ENCODE measurements at places on chromosomes 4 and X.

DNA sequence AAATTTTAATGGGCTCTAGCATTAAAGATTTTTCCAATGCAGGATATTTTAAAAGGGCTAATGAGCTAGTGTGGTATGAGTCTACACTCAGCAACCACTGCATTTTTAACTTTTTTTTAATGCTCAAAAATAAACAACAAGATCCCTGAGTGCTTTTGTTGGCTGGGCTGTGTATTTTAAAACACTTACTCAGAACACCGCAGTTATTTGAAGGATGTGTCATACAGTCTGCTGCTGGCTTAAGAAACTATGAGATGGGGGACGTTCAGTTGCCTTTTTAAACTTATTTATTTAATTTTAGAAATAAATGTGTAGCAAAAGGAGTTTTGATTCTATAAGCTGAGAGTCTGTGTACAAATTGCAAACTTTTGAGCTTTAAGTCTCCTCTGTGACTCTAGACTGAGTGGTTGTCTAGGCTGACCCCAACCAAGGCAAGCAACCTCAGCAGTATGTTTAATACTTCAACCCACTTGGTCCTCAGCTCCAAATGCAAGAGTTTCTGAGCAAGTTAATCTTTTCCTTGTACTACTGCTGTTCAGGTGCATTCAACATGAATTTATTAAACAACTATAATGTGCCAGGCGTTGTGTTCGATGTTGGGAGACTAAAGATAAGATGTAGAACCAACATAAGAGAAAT lies 278.6 kb upstream of the DIPK2B start:
- DNase-seq = no peak

- no peak for DNase-seq
Observed at GRCh38 chrX:12996934-12997435, 22.1 kb downstream of the TMSB4X start.

GRCh38 chr4:16692046-16692445 lies 206.4 kb downstream of the LDB2 start:
- no peak for DNase-seq

DNA sequence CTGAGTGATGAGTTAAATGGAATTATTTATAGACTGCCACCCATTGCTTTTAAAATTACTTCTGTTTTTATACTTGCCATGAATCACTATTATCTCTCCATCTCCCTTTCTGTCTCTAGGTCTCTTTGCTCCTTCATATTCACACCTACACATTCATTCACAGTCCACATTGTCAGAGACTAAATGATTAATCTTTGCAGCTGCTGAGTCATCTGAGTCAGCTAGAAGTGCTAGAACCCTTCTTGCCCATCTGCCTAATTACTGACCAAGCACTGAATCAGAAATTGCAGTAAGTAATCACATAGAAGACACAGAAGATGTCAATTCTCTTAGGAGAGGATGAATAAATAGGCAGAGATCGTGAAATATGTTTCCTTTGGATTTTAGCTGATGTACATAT lies 31.6 kb upstream of the RPS6KA6 start:
- no peak for DNase-seq

GRCh38 chr4:80141543-80141942 lies 55.8 kb upstream of the PRDM8 start:
- no peak for DNase-seq

DNA sequence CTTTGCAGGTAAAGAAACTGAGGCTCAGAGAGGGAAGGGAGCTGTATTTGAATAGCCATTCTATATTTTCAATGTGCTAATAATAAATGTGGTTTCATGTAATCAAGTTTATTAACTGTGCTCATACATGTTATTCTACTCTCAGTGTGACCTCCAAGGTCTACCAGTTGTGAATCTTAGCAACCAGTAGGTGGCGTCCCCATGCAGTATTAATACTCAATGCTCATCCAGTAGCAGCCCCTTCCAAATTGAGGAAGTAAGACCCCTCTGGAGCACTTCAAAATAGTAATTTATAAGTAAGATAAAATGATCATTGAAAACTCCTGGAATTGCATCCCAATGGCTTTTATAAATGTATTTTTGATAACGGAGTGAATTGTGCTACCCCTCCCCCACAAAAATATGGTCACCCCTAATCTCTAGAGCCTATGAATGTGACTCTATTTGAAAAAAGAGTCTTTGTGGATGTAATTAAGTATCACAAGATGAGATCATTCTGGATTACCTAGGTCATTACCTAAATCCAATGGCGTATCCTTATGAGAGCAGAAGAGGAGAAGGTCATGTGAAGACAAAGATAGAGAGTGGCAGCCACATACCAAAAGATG lies 20.4 kb upstream of the SEPSECS start:
- no peak for DNase-seq

- no peak for DNase-seq
Observed at GRCh38 chr4:52961666-52962412, 99.7 kb downstream of the RASL11B start.

DNA sequence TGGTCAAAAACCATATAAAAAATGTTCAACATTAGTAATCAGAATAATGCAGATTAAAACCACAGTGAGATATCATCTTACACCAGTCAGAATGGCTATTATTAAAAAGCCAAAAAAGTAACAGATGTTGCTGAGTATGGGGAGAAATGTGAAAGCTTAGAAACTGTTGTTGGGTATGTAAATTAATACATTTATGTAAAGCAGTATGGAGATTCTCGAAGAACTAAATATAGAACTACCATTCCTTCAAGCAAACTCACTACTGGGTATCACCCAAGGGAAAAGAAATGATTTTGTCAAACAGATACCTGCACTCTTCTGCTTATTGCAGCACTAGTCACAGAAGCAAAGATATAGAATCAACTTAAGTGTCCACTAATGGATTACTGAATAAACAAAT lies 576.4 kb upstream of the EPHA5 start:
- no peak for DNase-seq

- DNase-seq = no peak
Observed at GRCh38 chrX:150517303-150517910, 51.0 kb upstream of the MTM1 start.

DNA sequence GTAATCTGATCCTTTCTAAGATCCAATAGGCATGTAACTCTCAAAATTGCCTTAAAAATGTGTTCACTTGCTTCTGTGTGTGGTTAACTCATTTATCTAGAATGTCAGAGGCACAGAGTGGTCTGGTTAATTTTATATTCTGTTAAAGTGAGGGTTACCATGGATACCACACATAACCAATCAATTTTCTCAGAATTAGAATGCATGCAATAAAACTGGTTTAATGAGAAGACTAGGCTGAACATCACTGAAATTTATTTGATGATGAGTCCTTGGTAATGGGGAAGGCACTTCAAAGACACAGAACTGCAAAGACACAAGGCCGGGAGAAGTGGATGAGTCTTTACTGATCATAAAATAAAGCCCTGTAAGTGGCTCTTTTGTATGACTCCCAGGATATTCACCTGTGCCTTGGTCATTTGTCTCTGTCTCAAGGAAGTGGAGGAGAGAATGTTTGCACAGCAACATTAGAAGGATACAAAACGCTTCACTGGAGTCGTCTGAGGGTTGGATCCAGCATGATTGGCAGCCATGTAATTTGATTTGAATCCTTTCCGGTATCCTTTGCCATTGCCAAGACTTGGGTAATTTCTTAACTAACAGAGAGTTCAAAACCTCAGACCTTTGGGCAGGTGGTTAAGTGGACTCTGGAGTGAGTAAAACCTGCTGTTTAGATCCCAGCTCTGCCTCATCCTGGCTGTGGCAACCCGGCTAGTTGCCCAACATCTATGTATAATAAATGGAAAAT lies 94.0 kb upstream of the RBPJ start:
- no peak for DNase-seq

DNA sequence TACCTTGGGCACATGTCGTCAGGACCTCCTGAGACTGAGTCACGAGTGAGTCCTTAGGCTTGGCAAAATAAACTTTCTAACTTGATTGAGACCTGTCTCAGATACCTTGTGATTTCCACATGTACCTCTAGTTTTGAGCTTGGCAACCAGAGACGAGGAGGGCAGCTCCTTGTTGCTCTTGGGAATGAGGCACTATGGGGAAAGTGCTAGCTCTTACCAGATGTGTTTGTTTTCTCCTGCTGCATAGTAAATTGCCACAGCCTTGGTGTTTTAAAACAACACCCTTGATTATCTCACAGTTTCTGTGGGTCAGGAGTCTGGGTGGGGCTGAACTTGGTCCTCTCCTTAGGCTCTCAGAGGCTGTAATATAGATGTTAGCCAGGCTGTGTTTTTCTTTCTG lies 59.1 kb upstream of the MAML3 start:
- no peak for DNase-seq

GRCh38 chr4:633976-634598 lies 8.7 kb downstream of the PDE6B start:
- DNase-seq = no peak

DNA sequence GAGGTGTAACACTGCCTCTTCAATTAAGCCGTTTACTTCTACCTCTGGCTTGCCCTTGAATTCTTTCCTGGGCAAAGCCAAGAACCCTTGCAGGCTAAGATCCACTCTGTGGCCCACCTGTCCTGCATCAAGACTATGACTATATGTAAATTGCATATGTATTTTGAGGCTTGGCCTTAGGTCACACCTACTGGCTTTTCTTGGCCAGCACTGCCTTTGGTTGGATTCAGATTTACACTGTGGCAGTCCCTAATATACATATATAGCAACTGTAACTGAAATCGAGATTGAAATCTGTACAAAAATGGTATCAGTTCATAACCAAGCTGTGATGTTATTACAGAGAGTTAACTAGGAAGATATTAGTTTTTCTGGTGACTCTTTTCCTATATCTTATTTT lies 151.5 kb downstream of the CFAP47 start:
- DNase-seq = no peak

DNA sequence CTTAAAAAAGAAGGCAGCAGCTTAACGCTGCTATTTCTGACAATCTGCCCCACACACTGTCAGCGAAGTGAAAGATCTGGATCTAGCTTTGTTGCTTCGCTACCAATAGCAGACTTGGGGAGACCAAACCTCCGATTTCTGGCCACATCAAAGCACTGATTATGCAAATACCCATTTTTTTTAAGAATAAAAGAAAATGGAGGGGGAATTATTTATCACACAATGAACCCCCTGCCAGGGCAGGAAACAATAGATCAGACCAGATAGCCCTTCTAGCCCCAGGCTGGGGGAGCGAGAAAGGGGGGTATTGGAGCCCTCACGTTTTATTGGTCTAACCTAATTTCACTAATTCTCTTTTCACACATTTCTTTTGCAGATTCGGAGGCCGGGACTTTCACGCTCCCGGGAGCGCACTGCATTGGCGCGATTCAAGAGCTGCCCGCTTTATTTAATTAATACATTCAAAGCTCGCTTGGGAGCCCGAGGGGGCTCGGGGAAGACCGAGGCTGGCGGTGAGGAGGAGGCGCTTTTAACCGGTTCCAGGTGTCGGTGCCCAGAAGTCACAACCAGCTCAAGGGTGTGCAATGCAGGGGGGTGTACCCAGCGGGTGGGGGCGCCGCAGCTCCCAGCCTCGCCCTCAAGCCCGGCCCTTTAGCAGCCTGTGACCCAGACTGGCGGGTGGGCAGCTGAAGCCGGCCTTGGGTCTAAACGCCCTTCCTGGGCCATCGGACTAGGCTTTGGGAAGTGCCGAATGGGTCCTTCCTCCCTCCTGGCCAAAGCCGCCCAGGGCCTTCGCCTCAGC lies 5.5 kb downstream of the NEUROG2 start:
- peak; percentile 3 for DNase-seq

- no peak for DNase-seq
Observed at GRCh38 chrX:96181605-96182004, 503.0 kb upstream of the DIAPH2 start.

DNA sequence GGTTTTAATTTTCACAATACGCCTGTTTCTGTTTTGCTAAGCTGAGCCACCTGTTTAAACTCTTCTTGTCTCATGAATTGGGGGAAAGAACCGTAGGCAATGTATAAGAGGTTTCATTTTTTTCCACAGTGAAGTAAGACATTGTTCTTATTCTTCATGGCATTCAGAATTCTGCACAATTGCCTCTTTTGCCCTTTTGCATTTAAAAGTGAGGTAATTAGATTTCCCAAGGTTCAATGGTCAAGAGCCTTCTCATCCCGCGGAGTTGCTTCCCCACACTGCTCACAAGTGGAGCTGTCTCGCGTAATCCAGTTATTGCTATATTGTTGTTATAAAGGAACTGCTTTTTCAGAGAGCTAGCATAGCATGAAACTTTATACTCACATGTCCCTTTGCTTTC lies 90.9 kb upstream of the SPRY1 start:
- no peak for DNase-seq

DNA sequence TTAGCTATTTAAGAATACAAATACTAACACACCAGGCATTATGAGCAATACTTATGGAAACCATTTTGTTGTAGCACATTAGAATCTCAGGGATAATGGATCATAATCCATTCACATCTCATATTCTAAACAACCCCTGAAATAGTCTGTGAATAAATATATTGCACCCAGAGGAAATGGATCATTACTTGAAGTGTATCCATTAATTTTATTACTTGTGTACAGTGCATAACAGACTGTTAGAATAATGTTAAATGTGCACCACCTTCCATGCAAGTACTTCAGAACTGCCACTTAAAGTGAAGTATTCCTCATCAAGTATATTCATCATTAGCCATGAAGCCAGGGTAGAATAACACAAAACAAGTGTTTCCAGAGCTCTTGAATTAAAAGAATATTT lies 715.5 kb downstream of the DMD start:
- no peak for DNase-seq

- peak; percentile 68 for DNase-seq
Observed at GRCh38 chrX:153474718-153475117, 4.3 kb upstream of the HAUS7 start.

GRCh38 chrX:30663322-30663721 lies 10.1 kb downstream of the GK start:
- no peak for DNase-seq

GRCh38 chrX:118883994-118884393 lies 60.4 kb downstream of the ZCCHC12 start:
- no peak for DNase-seq

DNA sequence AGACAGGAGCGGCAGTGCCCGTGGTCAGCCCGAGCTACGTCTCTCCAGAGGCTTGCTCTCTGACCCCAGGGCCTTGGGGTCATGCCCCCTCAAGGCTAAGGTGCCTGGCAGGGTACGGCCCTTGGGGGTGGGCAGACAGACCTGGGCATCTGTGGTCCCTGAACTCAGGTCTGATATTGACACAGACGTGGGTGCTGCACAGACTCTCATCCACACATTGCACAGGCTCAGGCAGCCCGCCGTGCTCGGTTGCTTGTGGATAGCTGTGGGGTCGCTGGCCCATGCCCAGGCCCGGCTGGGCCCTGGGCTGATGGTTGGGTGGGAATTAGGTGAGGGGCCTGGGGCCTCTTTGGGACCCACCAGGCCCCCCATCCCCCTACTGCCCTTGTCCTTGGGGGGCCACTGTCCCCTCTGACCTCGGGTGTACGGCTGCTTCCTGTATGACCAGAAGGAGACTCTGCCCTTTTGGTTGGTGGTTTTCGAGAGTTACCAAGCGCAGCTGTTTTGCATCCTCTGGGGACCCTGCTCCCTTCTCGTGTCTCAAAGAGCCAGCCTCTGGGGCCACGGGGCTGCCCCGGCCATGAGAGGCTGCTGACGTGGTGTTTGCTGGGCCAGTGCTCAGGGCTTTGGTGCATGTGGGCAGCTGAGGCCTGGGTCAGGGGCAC lies 10.1 kb downstream of the FGFRL1 start:
- DNase-seq = no peak

- DNase-seq = no peak
Observed at GRCh38 chr4:172553216-172553615, 615.4 kb upstream of the GALNT7 start.

- DNase-seq = no peak
Observed at GRCh38 chrX:44054863-44055601, 81.8 kb upstream of the NDP start.

Measured in muscle of arm (tissue), 14 donors.